CD4-positive, alpha-beta memory T cell (primary cell): ENCODE measurements at places on chromosomes 5 and 9.

DNA sequence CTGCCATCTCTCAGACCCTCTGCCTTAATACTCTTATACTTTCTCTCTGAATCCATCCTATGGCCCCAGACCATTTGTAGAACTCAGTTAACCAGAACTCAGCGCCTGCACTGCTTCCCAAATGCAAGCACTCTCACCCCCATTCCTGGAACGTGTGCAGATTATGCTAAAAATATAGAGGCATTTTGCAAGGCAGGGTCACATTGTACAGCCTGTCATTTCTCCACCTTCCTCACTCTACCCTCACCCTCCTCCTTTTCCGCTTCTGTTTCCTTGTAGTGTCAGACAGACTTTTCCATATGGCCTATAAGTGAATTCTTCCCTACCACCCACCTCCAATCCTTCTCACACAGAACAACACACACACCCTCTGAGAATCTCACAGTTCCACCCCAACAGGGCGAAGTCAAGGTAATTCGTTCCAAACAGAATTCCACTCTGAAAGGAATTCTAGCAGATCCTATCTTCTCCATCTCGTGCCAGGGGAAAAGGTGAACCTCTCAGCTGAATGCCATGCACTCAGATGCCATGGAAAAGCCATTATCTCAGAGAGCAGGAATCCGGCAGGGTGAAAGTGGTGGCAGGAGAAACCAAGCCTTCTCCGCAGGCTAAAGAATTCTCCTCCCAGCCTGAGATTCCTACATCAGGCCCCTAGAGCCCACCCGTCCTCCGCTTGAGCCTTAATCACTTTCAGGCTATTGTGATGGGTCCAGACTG is 25.3 kb downstream of the GGTA1 start:
- no peak for DNase-seq

GRCh38 chr9:14399756-14400657 is 86.1 kb upstream of the NFIB start:
- no peak for DNase-seq

GRCh38 chr9:71762900-71763653 is 5.2 kb downstream of the CEMIP2 start:
- DNase-seq: no peak

GRCh38 chr9:1837453-1838084 is 177.6 kb upstream of the SMARCA2 start:
- no peak for DNase-seq

GRCh38 chr9:109264877-109265587 is 55.8 kb downstream of the EPB41L4B start:
- no peak for DNase-seq

DNA sequence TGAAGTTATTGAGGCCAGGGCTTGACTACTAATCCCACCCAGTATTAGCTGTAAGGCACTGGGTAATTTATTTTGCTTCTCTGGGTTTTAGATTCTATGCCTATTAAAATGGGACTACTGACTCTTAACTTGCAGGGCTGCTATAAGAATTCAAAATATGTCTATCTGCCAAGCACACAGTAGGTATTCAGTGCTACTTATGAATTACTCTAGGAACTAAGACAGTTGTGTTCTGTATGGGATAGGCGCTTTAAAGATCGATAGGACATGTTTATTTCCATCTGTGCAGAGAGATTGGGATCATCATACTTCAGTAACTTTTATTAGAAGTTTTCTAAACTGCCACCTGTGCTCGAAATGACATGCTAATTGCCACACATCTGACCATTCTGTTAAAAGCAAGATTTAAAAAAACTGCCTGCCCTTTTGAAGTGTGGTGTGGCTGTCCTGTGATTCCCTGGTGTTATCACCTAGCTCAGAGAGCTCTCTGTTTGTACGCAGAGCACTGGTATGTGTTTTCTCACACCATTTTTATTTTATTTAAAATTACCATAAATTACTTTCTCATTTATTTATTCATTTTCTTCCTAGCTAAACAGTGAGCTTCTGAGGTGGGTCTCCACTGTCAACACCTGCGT is 58.7 kb downstream of the FYB1 start:
- no peak for DNase-seq

DNA sequence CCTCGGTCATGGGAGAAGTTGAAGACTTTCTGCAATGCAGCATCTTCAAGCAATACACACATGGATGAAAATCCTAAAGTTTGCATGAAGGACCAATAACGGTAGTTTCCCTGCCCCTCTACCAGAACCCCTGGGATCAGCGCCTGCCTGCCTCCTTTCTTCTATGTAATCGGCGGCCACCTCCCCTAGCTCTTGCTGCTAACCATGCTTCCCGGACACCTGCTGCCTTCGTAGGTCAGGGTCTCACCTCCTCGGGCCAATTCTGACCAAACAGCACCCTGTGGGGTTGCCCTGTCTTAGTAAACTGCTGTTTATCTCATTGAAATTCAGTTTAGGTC is 388 bp upstream of the MED10 start:
- DNase-seq: no peak

DNA sequence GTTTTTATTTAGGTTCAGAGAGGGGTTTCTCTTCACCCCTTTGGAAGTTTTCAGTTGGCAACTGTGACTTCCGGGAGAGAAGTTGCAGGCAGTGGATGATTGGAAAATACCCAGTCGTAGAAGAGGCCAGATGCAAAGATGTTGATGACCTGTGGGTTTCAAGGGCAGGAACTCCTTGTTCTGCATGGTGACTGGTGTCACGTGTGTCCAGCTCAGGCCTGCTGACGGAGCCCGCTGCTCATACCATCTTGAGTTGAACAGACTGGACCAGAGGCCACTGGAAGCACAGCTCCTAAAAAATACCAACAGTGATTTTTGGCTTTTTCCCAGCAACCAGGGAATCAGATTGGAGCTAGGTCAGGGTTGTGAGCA is 243.9 kb upstream of the KLF4 start:
- no peak for DNase-seq

DNA sequence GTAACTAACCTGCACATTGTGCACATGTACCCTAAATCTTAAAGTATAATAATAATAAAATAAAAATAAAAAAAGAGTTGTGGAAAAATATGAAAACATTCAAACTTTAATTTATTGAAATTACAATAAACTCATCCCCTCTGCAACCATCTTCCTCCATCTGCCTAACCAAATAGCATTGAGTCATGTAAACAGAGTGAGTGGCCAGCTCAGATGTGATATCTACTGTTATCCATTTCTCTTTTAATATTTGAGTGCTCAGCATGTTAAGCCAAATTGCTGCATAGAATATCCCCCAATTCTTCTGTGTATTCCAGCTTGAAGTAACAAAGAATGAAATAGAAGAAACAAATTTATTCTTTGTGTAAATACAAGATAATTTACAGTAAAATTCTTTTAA is 124.4 kb upstream of the HMHB1 start:
- no peak for DNase-seq

DNA sequence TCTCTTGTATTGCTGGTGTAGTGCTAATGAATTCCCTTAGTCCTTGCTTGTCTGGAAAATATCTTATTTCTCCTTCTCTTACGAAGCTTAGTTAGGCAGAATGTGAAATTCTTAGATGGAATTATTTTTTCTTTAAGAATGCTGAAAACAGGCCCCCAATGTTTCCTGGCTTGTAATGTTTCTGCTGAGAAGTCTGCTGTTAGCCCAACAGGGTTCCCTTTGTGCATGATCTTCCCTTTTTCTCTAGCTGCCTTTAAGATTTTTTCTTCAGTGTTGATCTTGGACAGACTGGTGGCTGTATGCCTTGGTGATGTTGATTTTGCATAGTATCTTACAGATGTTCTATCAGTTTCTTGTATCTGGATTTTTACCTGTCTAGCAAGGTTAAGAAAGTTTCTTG is 191.3 kb upstream of the DMRTA1 start:
- no peak for DNase-seq

GRCh38 chr9:128523199-128523925 is 18.8 kb downstream of the GLE1 start:
- no peak for DNase-seq

DNA sequence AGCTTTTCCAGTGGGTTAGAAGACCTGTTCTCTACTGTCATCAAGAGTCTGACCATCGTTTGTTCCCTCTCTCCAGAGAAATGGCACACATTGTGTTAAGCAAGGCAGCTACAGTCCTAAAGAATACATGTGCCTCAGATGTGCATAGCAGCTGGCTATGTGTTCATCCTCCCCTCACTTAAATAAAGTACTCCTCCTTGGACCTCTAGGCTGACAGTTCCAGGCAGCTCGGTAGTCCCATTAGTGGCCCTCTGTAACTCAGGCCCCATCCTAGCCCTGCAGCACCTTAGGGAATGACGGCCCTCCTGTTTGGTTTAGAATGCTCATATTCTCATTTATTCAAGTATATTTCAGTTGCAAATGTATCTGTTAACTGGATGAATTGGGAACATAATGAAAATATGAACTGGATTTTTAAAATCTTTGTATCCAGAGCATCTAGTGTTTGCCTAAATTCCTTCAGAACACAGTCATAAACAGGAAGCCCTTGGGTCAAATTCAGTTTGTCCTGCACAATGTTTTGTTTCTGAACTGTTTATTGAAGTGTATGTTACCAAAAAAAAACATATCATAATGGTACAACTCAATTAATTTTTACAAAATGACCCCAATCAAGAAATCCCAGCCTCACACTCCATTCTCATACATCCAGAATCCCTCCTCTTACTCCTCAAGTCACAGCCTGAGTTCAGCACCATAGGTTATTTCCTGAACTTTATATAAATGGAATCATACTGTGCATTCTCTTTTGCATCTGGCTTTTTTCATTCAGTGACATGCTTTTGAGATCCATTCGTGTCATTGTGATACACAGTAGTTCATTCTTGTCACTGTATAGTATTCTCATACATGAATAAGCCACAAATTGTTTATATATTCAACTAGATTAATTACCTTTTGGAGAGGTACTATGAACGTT is 1.6 kb upstream of the ASPN start:
- no peak for DNase-seq

- DNase-seq: no peak
Measured at GRCh38 chr5:13865312-13865711, 79.2 kb downstream of the DNAH5 start.

GRCh38 chr9:91746904-91747303 is 203.1 kb downstream of the ROR2 start:
- DNase-seq: no peak

DNA sequence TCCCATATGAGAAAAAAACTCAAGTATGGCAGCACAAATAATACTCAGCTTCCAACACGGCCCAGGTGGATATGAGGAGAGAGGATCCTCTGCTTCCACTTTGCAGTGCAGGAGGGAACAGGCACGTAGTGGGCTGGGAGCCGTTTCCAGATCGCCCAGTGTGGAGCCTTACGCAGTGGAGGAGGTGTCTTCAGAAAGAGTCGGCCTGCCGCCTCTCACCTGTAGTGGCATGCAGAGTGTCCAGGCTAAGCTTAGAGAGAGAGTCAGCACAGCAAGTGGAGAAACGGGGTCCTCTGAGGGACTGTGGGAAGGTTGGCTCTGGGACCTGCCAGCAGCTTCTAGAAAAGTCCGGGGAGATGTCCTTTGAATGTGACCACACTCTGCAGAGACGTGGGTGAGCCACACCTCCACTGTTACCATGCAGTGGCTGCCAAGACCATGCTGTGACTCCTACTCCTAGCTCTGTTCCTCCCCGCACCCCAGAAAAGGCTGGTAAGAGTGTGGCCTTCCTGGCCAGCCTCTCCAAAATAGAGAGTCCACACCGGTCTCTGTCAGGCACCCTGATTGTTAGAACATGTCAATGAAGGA is 3.5 kb upstream of the SEMA4D start:
- no peak for DNase-seq

DNA sequence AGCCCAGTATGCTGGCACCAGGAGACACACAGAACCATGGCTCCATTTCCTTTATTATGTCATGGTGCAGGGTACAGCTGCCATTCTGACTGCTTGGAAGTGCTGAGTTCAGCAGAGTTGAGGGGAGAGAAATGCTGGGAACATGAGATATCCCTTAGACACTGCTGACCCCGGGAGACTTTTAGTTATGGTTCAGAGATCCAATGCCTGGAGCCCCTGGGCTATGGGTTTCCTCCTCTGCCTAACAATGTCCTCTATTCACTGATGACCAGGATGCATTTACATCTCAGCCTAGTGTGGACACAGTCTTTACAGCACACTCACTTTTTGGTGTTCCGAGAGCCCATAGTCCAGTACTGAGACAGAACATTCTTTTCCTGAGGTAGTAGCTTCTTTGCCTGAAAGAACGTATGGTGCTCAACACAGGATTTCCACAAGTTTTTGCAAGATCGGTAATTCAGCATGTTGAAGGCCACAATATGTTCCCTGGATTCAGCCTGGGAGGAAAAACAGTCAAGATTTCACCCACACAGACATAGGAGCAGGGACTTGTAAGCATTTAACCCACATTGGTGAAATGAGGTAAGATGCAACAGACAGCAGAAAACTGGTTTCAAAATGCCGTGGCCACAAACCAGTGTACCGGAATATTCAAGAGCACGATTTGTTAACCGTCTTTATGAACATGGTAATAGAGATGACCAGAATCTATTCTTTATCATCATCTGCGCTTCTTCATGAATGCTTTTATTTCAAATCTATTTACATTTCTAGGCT is 71.3 kb downstream of the PTPN3 start:
- DNase-seq: no peak

GRCh38 chr9:128595471-128595870 is 43.1 kb downstream of the SPTAN1 start:
- no peak for DNase-seq

- DNase-seq: no peak
Measured at GRCh38 chr5:1443171-1443570, 2.1 kb downstream of the SLC6A3 start.

DNA sequence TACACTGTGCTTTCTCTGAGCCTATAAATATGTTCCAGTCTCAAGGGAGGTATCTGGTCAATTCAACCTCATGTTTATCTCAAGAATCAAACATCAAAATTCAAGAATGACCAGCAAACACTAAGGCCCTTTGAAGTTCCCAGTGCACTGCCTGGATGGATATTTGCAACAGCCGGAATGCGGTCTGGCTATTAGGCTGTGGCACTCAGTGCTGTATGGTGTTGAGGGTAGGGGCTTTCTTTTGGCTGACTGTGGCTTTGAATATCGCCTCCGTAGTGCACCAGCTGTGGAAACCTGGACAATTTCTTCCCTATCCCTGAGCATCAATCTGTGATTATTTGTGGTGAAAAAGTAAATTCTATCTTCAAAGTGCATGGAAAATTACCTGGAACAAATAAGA is 220.4 kb downstream of the BRINP1 start:
- DNase-seq: no peak

DNA sequence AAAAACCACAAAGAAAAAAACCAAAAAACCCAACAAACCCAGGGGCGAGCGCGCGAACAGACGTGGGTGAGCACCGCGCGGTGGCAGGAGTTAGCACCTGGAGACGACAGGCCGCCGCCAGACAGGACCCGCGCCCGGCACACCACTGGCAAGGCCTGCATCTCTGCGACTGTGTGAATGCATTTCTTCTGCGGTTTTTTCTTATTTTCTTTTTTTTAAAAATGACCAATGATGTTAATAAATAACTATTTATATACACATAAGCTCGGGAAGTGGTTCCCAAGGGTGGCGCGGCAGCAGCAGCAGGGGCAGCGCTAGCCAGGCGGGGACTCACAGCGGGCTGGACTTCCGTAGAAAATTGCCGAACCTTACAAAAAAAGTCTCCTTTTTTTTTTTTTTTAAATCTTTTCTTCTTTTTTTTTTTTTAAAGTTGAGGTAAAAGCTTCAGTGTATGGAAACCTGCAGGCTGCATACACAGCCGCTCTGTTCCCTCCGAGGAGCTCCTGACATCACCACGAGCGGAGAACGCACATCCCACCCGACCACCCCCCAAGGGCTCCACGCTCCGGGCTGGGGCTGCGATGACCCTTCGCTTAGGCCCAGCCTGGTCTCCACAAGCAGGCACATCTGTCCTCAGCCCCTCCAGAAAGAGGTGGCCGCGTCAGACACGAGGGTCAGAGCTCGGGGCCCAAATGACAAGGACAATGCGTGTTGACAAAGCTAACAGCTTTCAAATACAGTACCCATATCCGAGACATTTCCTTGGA is 7.4 kb downstream of the BRD3OS start:
- DNase-seq: no peak
